Mammary epithelial cell (primary cell): ENCODE measurements at places on chromosomes 16 and 17. TPM values are rescaled to one million over a fixed set of nuclear protein-coding genes. Genes with fewer than 3 reads are reported as not detected.

The IL17C gene
- polyA plus RNA-seq, result 0.06 TPM

The ZG16 gene
- polyA plus RNA-seq, result not detected

The GINS3 gene
- 17.9 TPM for polyA plus RNA-seq

DNA sequence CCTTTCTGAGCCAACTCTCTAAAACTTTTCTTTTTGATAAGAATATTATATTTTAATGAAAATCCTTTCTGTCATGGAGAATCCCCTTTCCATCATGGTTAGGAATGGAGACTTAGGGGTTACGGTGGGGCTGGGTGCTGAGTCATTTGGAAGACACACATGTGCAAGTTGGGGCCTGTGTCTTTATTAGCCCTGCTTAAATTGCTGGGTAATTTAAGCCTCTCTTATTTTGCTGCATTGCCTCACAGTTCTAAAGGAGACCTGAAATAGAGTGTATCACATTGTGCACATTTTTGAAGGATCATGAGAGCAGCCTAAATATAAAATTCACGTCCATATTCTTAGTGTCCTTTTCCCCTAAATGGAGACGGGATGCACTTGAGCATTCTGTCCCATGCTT, 61.8 kb upstream of the RBFOX1 start:
- DNase-seq, result no peak

GRCh38 chr17:65020284-65020683, 36.3 kb downstream of the GNA13 start:
- DNase-seq, result peak; percentile 74
